HT-29 (cell line): ENCODE measurements at places on chromosomes 2 and 18. TPM values are rescaled to one million over a fixed set of nuclear protein-coding genes. Genes with fewer than 3 reads are reported as not detected.

The HOXD3 gene
- total RNA-seq: not detected in 2 replicates

The PLCL1 gene
- total RNA-seq: 0.08 and 0.13 TPM in 2 replicates

The TMEM17 gene
- 0.56 and 1.7 TPM in 2 replicates for total RNA-seq

The UGT1A4 gene
- total RNA-seq: 3.4 and 3.9 TPM in 2 replicates

The GKN2 gene
- not detected in 2 replicates for total RNA-seq

DNA sequence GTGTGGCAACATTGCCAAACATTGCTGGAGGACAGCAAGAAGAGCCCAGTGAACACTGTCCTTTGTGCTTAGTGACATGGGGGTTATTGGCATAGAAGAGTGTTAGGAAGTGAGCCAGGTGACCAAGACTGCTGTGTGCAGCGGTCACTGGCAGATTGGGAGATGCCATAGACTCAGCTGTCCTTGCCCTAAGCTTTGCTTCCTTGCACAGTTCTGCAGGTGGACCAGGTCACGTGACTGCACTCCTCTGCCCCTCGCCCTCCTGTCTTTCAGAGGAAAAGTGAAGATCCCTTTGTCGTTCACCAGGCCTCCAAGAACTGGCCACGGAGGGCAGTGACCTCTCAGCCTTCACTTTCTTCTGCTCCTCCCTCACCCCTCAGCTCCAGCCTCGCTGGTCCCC lies 215.6 kb upstream of the SMIM21 start:
- DNase-seq: no peak

- DNase-seq: no peak
Observed at GRCh38 chr2:26363958-26364357, 17.4 kb upstream of the ADGRF3 start.

GRCh38 chr2:100902817-100903405 lies 83.0 kb downstream of the NPAS2 start:
- peak; percentile 79 for DNase-seq

DNA sequence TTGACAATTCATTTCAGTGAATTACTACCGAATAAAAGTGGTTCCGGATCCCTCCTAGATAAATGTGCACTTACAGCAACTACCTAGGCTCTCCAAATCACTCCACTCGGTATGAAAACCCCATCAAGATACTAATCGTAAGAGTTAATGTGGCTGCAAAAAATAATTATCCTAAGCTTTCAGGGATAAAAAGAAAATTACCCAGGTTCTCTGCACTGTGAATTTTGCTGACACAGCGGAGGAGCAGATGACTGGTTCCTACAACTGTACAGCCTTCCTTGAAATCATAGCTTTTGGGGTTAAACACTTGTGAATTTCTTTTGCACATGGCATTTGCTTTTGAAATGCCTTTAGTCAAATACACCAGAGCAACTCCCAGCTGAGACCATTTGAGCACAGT lies 104.7 kb downstream of the CD226 start:
- no peak for DNase-seq

- DNase-seq: no peak
Observed at GRCh38 chr2:72949045-72949444, 31.7 kb downstream of the EMX1 start.

GRCh38 chr2:43075054-43075593 lies 151.3 kb downstream of the ZFP36L2 start:
- DNase-seq: peak; percentile 79

DNA sequence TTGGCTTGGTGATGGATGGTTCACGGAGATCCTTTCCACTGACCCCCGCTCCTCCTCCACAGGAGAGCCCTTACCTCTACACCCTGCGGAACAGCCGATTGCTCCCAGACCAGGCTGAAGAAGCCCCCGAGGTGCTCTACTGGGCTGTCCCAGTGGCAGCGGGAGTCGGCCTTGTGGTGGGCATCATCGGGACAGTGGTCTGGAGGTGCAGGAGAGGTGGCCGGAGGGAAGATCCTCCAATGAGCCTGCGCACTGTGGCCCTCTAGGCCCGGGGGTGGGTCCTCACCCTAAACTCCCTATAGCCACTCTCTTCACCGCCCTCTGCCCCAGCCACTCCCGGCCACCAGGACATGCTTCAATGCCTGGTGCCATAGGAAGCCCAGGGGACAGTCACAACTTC lies 108.8 kb upstream of the PPP1CB start:
- no peak for DNase-seq

DNA sequence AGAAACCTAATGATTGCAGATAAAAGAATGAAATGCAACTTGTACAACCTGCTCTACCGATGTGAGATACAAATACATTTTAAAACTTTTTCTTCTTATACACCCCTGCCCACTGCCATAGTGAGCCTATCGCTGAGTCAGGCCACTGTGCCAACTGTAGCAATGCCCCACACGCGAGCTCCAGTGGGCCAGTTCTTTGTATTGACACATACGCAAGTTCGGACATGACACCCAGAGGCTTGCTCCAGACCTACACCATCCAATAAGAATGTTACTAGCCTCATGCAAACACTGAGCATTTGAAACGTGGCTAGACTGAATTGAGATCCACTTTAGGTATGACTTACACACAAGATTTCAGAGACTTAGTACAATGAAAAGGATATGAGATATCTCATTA lies 340.1 kb downstream of the ARHGAP15 start:
- DNase-seq: no peak

GRCh38 chr2:118473846-118474540 lies 373.5 kb downstream of the EN1 start:
- no peak for DNase-seq

DNA sequence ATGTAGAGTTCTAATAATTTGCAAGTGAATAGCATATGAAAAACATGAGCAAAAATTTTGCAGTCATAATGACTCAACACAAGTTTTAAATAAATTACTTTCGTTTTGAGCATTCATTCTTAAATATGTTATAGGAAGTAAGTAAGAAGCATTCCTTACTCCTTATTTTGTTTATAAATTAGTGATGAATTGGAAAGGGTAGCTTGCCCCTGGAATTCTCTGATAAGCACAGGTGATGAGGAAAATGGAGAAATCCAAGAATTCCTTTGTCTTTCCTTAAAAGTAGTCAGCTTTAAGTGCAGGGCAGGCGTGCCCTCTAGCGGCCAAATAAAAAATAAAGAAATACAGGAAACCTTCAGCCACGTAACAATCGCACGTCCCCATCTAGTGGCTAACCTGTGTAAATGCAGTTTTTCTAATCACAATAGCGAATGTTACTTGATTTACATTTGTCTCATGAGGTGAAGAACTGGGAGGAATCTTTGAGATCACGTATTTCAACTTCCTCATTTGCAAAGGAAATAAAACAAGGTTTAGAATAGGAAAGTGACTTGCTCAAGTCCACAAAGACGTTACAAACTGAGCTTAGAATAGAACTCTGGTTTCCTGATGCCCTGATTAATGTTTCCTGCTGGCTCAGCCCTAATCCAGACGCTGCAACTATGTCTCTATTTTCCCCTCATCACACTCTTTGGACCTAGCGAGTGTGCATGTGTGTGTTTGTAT lies 47.2 kb upstream of the ZNG1B start:
- DNase-seq: peak; percentile 92

- no peak for DNase-seq
Observed at GRCh38 chr2:12948231-12948960, 231.7 kb downstream of the TRIB2 start.

DNA sequence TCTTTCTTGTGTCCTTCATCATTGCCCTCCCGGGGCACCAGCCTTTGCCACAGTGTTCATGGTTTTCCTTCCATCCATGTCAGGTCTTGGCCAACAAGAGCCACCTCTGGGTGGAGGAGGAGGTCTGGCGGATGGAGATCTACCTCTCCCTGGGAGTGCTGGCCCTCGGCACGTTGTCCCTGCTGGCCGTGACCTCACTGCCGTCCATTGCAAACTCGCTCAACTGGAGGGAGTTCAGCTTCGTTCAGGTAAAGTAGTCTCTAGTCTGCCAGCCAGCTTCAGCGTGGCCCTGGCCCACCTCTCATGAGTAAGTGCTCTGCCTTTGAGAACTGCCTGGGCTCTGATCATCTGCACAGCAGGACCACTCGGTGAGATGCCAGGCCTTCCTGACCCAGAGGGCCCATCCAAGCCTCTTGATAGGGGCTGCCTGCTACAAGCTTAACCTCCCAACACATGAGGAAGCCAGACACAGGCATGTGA lies 31.0 kb downstream of the STEAP3 start:
- DNase-seq: no peak

GRCh38 chr2:30034052-30034775 lies 112.6 kb upstream of the YPEL5 start:
- DNase-seq: no peak

DNA sequence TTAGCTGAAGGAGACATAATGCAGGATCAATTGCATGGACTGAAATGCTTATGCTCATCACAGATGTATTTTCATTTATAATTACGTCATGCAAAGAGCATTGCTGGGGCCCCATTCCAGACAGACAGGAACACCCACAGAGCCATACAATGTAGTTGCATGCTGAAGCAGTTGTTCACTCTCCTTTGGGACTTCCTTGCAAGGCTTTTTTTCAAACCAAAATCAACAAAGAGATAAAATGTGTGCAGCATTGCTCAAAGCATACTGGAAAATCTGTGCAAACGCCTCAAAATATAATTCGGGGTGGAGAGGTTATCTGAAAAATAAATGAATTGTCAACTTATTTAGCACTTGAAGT lies 463.2 kb downstream of the CDH2 start:
- no peak for DNase-seq

DNA sequence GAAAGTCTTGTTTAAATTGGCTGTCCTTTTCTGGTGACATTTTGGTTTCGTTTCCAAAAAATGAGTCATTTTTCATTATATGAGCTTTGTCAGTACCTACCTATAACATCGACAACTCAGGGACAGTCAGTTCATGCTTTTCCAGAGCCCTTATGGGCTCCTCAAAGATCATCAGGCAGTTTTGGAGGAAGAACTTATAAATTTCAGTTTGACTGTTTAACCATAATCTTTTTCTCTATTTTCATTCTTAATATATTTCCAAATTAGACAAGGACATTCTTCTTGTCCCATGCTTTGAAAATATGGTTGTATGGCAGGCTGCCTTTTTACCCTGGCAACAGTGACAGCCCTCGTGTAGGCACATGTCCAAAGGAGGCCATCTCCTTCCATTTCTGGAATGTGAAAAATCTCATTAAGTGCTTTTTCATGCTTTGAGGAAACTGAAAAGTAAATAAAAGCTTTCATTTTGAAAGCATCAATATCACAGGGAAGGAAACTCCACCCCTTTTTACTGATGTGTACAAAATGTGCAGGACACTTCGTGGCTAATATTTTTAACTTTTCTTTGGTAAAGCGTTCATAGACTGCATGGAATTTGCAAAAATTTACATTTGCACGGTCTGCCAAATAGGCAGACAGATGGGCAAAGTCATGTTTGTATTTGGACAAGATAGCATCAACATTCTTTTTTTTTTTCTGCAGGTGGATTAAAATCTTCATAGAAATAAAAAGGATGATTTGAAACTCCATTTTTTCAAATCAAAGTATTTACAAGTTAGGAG lies 7.2 kb upstream of the PROC start:
- no peak for DNase-seq

DNA sequence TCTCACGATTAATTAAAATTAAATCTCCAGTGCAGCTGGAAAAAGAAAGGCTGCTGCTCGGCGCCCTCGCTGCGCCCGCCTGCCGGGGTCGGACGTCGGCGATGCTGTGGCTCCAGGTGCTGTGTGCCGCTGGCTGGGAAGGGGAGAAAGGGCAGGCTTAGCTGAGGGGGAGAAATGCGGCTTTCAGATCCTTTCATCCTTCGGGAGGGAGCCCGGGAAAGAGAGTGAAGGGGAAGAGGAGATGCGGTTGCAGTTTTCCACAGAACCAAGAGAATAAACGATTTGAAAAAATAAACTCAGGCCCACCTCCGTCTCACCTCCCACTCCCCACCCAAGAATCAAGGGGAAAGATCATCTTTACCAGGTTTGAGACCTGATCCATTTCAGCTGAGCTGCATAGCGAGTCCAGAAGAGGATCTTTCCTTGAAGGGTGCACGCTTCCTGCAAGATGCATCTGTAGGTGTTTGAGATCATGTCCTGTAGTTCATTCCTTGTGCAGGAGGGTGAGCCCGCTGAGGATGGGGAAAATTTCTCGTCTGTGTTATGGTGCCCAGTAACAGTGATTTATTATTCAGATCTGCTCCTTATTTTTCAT lies 495 bp downstream of the TMEM169 start:
- DNase-seq: peak; percentile 5

GRCh38 chr18:12302391-12303147 lies 5.5 kb upstream of the TUBB6 start:
- no peak for DNase-seq

DNA sequence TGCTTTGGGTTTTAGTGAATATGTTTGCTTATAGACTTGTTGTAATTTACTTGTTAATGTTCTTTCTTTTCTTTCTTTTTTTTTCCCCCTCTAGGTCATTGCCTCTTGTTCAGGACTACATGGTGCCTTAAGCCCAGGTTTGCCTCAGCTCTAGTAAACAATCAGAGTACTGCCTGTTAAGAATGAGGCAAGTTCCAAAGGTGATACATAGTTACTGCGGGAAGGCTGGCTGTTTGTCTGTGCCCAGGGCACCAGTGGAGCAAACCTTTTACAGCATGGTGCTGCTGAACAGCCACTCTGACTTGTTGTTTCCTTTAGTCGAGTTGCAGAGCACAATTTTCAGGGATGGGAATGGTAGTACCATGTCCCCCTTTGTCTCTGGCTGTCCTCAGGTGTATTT lies 517.2 kb downstream of the NYAP2 start:
- DNase-seq: no peak

- DNase-seq: peak; percentile 85
Observed at GRCh38 chr2:170530284-170530745, 184.8 kb upstream of the SP5 start.

DNA sequence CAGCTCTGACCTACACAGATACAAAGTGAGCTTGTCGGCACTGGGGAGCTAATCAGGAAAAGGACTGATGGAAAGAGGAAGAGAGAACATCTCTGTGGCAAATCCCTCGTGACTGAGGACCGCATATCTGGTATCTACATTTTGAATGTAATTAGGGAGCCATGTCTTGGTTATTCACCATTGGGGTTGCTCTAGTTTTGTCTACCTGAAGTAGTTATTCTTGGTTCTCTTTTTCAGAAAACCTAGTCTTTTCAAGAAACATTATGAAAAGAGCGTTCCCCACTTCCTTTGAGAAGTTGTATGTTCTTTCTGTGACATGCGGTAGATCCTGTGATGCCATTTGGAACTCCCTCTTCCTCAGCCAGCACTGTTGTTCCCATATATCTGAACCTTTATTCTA lies 104.4 kb downstream of the DOCK10 start:
- no peak for DNase-seq

- DNase-seq: peak; percentile 81
Observed at GRCh38 chr2:28507796-28508764, 12.2 kb downstream of the PLB1 start.

- DNase-seq: no peak
Observed at GRCh38 chr2:26778507-26778906, 7.3 kb upstream of the CENPA start.

- DNase-seq: no peak
Observed at GRCh38 chr2:236592821-236593220, 23.2 kb downstream of the ACKR3 start.

DNA sequence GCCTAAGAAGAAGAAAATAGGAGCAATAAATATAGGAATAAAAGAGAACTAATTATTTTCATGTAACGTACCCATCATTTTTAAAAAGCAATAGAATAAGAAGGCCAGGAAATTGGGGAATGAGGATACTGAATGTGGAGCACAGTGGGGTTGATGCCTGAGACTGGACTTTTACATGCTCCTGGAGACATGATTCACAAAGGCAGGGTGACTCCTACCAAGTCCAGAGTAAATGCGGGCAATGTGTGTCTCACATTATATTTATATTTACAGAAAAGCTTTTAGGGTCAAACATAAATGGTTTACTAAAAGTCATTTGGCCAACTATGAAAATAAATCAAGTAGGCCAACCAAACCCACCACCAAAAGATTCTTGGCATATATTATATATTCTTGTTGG lies 87.9 kb upstream of the COL5A2 start:
- no peak for DNase-seq

GRCh38 chr2:42135381-42136312 lies 33.5 kb upstream of the EML4 start:
- DNase-seq: no peak
